ENCODE measurements at places on chromosomes 12 and 14. TPM values are rescaled to one million over a fixed set of nuclear protein-coding genes. Genes with fewer than 3 reads are reported as not detected.

DNA sequence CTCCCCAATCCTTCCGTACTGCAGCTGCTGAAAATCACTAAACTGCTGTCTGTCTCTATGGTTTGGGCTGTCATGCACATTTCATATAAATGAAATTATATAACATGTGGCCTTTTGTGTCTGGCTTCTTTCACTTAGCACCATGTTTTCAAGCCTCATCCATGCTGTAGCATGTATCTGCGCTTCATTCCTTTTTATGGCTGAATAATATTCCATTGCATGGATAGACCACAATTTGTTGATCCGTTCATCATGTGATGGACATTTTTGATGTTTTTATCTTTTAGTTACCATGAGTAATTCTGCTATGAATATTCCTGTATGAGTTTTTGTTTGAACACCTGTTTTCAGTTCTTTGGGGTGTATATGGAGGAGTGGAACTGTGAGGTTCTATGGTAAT is 32.6 kb upstream of the MED13L start:
- DNase-seq = no peak

- no peak for DNase-seq
Measured at GRCh38 chr14:95559203-95559602, 24.4 kb downstream of the GLRX5 start.

DNA sequence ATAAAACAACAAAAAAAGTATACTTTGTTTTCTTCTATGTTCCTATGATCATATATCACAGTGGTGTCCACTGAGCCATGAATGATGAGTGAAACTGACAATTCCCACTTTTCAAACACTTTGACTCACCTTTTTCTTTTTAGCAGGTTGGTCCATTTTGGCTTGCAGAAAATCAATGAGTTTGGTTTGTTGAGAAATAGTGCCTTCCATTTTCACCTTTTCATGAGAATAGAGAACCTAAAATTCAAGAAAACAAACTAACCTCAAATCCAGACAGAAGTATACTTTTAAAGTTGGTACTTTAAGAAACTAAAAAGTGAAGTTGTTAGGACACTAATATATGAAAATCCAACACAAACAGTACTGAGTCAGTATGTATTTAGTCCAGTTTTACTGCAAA is 52.4 kb downstream of the PRKAB1 start:
- DNase-seq = no peak

The PIANP gene
- total RNA-seq = 0.09 TPM

GRCh38 chr14:65179918-65180724 is 77.8 kb upstream of the MAX start:
- DNase-seq = no peak

GRCh38 chr12:1504304-1504894 is 90.0 kb downstream of the FBXL14 start:
- no peak for DNase-seq

DNA sequence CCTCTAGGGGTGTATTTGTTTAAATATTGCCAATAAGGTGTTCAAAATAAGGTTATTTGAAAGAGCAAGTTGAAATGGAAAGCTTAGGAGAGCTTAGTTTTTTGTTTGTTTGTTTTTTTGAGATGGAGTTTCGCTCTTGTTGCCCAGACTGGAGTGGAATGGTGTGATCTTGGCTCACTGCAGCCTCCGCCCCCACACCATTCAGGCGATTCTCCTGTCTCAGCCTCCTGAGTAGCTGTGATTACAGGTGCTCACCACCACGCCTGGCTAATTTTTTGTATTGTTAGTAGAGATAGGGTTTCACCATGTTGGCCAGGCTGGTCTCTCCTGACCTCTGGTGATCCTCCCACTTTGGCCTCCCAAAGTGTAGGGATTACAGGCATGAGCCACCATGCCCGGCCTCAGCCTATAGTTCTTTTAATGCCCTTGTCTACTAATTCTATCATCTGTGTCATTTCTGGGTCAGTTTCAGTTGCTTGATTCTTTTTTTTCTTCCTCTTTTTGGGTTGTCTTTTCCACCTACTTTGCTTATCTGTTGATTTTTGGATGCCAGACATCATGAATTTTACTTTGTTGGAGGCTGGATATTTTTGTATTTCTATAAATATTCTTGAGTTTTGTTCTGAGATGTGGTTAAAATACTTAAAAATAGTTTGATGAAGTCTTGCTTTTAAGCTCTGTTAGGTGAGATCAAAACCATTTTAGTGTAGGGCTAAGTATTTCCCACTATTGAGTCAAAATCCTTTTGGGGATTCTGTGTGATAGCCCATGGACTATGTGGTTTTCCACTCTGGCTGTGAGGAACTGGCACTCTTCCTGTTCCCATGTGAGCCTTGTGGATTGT is 18.7 kb downstream of the RCOR1 start:
- DNase-seq = no peak

GRCh38 chr12:50257236-50258166 is 25.8 kb downstream of the LIMA1 start:
- no peak for DNase-seq

DNA sequence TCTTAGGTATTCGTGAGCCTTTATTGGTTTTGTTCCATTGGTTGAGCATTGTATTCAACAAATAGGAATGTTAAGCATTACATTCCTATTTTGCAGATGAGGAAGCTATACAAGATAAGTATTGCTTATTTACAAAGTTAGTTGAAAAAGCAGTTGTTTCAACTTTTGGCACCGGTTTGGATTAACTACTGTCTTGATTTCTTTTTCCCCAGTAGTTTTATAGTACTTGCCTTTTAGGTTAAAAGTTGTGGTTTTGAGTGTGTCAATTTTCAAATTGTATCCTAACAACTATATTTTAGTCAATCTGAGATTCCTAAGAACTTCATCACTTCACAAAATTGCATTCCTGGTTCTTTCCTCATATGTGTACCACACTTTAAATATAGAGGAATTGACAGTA is 23.8 kb upstream of the MBIP start:
- DNase-seq = no peak
